ENCODE measurements at places on chromosomes 1 and 21. TPM values are rescaled to one million over a fixed set of nuclear protein-coding genes. Genes with fewer than 3 reads are reported as not detected.

Gene MAP1LC3C
- polyA plus RNA-seq: 1.2 TPM

Gene ASPM
- polyA plus RNA-seq: 20.2 TPM

Gene RGS7
- polyA plus RNA-seq: 6.4 TPM

Gene SLC16A4
- polyA plus RNA-seq: 116 TPM

Gene KRTAP7-1
- not detected for polyA plus RNA-seq

Gene FCRL1
- polyA plus RNA-seq: not detected

Gene OLIG2
- polyA plus RNA-seq: 0.33 TPM

Gene ANKRD35
- 2.5 TPM for polyA plus RNA-seq

GRCh38 chr1:182149411-182149965 is 88.0 kb upstream of the ZNF648 start:
- no peak for DNase-seq

DNA sequence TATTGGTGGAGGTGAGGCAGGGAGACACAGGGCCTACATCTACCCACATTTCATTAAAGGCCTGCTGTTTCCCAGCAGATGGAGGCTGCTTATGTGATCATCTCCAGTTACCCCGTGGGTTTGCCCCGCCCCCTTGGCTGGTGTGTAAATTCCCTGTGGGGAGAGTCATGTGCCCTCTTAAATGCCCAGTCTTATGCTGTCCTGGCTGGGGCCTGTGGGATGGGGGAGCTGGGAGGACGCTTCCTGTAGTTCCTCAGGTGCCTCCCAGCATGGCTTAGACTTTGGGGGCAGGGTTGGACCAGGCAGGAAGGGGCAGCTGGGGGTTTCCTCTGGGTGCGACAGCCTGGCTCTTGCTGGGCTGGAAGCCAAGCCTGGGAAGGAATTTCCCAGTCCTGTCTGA is 15.5 kb upstream of the CITED4 start:
- no peak for DNase-seq

DNA sequence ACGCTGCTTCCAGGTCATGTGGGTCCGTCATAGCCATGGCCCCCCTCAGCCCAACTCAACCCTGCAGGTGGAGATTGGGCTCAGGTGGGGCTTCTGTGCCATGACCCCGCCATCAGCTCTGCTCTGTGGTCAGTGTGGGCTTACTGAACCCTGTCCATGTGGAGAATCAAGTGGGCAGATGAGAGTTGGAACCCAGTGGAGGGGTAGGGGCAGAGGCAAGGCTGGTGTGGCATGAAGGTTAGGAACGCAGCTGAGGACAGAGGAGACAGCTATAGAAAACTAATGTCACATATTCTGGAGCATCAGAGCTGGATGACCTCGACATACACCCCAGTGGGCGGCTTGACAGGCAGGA is 355.9 kb downstream of the PTPRU start:
- DNase-seq: no peak

DNA sequence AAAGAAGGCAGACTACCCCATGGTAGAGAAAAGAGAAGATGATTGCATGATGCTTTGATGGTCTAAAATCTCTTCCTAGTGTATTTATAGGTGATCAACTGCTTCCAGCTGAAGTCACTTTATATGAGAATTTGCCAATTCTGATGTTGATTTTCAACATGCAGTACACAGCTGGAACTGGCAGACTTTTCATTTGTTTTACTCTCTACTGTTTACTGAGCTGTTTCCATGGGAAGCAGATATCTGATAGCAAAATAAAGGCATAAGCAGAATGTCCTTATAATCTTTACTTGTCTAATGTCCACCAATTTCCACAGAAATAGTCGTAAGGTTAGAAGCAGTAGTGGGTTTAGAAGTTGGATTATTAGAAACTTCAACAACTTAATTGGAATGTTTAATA is 74.9 kb downstream of the SYDE2 start:
- no peak for DNase-seq

- no peak for DNase-seq
Measured at GRCh38 chr1:12016182-12016581, 3.1 kb upstream of the MIIP start.

DNA sequence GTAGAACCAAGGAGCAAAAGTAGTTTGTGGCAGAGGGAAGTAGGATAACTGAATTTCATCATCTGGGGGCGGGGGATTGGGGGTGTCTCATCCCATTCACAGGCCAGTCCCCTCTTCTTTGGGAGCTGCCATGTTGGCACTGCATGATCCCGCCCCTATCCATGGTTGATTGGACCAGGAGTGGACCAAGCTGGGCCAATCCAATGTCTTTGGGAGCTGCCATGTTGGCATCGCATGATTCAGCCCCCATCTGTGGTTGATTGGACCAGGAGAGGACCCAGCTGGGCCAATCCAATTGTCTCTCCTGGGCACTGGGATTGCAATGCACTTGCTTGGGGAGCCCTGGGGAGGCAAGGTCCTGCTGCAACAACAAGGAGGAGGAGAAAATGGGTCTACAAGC is 12.3 kb upstream of the ALPL start:
- DNase-seq: no peak

- no peak for DNase-seq
Measured at GRCh38 chr1:80402625-80403024, 1396.1 kb upstream of the ADGRL4 start.

DNA sequence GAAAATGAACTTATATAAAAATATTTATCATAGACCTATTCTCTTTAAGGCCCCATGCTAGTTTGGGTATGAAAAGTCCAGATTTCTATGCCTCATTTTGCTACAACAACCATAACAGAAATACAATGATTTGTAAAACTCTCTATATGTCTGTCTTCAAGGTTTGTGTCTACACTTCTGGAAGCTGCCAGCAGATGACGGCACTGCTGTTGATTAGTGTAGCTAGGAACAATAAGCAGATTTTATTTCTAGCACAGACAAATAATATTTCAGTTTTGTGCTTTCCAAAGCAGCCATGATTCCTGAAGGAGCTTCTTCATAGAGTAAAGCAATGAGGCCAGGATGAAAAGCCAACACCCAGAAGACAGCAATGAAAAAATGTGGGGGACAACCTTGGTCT is 779.6 kb upstream of the ADGRL2 start:
- no peak for DNase-seq

DNA sequence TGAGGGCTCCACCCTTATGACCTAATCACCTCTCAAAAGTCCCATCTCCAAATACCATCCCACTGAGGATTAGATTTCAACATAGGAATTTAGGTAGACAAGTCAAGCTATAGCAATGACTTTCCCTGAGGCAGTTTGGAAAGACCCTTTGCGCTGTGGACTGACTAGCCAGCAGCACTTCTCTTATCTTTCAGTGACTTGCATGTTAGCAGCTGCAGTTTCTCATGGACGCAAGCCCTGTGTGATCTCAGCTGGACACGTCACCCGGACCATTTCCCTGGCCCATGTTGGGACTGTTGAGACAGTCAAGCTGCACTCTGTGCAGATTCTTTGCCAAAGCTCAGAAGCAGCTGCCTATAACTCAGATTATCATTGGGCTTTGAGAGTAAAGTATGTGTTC is 408.1 kb upstream of the USP24 start:
- no peak for DNase-seq

DNA sequence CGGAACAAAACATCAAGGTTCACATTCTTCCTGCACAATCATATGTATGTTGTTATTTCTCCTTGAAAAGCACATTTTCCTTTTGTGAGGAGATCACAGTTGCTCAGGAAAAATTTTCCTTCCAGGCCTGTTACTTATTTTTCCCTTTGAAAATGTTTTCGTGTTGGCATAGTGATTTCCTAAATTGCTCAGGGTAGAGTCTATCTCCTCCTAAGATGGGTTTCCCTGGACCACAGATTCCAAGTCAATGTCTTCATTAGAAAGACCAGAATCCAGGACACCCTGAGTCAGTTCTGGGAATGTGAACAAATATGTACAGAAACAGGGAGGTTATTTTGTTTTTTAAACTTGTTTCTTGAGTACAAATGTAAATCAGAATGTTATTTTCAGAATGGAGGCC is 94.3 kb upstream of the C1orf105 start:
- DNase-seq: no peak

Measured in left renal cortex interstitium (tissue), 4 donors.